Type B pancreatic cell (in vitro differentiated cells): ENCODE measurements at places on chromosomes 7 and 10. TPM values are rescaled to one million over a fixed set of nuclear protein-coding genes. Genes with fewer than 3 reads are reported as not detected.

The MACROH2A2 gene
- total RNA-seq, result 55.0 and 117 TPM in 2 replicates

The FAM241B gene
- total RNA-seq, result 8.8 and 9.8 TPM in 2 replicates

The CLEC2L gene
- total RNA-seq, result 0.21 and 0.34 TPM in 2 replicates

The ZPBP gene
- total RNA-seq, result not detected in 2 replicates

The SDK1 gene
- 17.8 and 26.1 TPM in 2 replicates for total RNA-seq

The CLCN1 gene
- 0.12 and 0.22 TPM in 2 replicates for total RNA-seq
